ENCODE measurements at places on chromosomes 7 and 10.

DNA sequence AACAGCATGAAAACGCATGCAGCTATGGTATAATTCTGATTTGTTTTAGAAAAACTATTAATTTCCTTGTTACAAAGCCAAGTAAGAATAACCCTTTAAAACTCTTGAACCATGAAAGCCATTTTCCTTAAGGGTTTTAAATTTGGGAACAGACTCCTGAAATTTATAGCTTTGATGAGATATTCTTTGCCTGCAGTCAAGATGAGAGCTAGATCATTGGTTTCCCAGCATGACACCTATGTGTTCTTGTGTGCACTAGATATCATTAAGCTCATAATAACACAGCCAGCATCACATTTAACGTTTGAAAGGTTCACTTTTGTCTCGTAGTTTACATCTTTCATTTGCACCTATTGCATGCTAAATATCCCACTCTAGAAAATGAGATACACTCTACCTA lies 202.2 kb downstream of the PHF14 start:
- DNase-seq: no peak

- DNase-seq: no peak
Measured at GRCh38 chr7:101869901-101870290, 52.5 kb downstream of the CUX1 start.

DNA sequence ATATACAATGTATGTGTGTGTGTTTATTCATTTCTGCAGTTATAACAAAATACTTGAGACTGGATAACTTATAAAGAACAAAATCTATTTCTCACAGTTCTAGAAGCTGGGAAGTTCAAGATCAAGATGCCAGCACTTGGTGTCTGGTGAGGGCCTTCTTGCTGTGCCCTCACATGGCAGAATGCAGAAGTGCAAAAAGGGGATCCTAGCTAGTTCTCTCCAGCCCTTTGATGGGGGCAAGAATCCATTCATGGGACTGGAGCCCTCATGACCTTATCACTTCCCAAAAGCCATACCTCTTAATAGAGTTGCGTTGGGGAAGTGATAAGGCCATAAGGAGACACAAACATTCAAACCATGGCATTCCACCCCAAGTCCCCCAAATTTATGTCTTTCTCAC lies 8.4 kb downstream of the GRB10 start:
- no peak for DNase-seq

DNA sequence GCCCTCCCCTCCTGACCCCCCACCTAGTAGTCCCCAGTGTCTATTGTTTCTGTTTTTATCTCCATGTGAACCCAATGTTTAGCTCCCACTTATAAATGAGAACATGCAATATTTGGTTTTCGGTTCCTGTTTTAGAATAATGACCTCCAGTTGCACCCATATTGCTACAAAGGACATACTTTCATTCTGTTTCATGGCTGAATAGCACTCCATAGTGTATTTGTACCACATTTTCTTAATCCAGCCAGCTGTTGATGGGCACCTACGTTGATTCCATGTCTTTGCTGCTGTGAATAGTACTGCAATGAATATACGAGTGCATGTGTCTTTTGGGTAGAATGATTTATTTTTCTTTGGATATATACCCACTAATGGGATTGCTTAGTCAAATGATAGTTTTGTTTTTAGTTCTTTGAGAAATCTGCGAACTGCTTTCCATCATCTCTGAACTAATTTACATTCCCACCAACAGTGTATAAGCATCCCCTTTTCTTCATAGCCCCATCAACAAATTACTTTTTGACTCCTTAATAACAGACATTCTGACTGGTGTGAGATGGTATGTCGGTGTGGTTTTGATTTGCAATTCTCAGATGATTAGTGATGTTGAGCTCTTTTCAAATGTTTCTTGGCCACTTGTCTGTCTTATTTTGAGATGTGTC lies 128.4 kb upstream of the PHYHIPL start:
- no peak for DNase-seq

- DNase-seq: no peak
Measured at GRCh38 chr10:61778137-61778536, 115.4 kb downstream of the CABCOCO1 start.

GRCh38 chr7:156919132-156919713 lies 26.2 kb upstream of the LMBR1 start:
- DNase-seq: no peak

- no peak for DNase-seq
Measured at GRCh38 chr10:29648114-29648982, 13.6 kb upstream of the SVIL start.

GRCh38 chr10:32582946-32583345 lies 137.0 kb downstream of the CCDC7 start:
- no peak for DNase-seq

- no peak for DNase-seq
Measured at GRCh38 chr10:120644556-120645410, 187.8 kb downstream of the PLPP4 start.

DNA sequence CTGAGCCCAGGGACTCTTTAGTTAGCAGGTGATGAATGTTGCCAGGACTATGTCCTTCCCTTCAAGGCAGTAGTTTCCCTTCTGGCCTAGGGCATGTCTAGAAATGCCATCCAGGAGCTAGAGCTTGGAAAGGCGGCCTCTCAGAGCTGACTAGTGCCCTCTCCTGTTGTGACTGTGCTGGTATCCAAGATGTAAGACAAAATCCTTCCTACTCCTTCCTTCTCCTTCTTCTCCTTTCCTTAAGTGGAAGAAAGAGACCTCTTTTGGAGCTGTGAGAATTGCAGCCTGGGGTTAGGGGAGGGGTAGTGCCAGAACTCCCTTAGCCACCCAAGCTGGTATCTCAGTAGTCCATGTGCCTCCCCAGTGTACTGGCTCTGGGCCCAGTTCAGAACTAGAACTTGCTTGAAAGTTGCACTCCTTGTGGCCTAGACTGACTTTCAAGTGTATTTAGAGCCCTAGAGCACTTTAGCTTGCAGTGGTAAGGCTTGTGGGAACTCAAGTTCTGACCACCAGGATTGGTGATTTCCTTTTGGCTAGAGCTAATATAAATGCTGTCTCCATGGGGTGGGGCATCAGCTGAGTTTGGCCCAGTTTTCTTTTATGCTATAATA lies 118.8 kb downstream of the NPSR1 start:
- DNase-seq: no peak

GRCh38 chr10:106317554-106317953 lies 847.0 kb downstream of the SORCS1 start:
- no peak for DNase-seq

DNA sequence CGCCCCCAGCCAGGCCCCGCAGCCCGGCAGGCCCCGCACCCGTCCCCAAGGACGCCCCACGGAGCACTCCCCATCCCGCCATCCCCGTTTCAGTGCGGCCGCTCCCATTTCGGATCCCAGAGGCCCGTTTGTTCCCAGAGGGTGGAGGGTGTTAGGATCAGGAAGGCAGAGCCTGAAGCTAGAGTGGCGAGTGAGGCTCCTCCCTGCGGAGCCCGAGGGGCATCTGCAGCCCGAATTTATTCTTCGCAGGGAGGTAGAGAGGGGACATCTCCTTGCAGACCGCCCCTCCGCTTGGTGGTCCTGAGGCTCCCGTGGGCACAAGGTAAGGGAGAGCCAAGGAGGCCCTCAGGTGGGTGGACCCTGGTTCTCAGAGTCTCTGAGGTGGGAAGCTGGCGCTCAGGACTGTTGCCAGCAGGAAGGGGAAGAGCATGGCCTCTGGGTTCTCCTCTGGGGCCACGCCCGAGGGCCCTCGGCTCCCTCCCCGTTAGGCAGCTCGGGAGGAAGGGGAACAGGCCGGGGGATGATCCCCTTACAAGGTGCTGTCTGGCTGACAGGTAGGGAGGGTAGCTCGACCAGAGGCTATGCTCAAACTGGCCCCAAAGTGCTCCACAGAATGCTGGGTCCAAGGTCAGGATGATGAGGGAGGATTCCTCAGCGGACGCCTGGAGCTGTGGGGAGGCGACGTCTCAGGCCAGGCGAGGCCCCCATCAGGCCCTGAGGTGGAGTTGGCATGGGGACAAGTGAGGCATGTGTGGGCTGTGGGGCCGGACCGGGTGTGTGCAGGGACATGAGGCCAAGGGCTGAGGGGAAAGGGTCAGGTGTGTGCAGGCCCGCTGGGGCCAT lies 17.4 kb downstream of the POLL start:
- DNase-seq: no peak

DNA sequence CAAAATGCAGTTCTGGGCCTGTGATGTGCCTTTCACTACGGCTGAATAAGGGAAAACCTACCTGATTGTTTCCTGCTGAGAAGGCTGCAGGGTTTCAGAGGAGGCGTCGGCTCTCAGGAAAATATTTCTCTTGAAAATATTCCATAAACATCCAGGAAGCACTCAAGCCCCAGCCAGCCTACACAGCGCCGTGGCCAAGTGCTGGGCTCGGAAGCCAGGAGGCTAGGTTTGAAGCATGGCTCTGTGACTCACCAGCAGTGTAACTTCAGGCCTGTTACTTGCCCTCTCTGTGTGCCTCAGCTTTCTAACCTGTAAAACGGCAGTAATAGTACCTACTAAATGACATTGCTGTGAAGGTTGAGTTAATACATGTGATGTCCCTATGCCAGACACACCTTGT lies 399.1 kb downstream of the GATA3 start:
- DNase-seq: no peak

- DNase-seq: no peak
Measured at GRCh38 chr7:99778880-99779279, 5.1 kb downstream of the CYP3A4 start.

DNA sequence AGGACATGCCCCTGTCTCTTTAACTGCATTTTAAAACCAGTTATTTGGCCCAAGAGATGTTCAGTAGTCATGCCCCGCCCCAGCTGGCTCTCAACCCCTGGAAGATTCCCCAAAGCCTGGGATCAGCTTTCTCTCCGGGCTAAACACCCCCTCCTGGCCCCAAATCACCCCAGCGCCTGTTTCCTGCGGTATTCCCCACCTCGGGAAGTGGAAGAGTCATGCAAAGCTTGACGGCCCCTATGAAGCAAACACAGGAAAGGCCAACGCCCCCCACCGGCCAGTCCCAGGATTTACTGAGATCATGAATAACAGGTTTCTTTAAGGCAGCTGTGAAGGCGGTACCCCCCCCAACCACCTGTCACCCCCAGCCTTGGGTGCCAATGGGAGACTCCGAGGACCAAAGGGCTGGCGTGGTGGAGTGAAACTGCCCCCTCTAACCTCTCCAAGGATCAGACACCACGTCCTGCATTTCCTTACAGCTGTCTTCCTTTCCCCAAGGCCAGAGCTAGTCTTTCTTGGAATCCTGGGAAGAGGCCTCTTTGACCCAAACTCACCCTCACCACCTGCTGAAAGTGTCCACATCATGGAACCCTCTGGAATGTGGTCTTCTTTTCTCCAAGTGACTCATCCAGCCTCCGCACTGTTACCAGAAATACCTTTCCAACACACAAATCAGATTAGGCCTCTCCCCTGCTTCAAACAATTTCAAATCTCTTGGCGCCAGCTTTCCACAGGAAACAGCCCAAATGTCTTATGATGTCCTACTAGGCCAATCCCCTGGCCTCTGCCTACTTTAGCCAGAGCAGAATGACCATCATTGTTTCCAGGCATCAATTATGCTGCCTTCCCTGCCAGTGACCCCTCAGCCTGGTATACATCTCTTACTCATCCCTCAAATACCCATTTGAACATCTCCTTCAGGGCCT lies 301.5 kb downstream of the ZEB1 start:
- no peak for DNase-seq

GRCh38 chr10:88565072-88565471 lies 18.0 kb downstream of the RNLS start:
- no peak for DNase-seq

DNA sequence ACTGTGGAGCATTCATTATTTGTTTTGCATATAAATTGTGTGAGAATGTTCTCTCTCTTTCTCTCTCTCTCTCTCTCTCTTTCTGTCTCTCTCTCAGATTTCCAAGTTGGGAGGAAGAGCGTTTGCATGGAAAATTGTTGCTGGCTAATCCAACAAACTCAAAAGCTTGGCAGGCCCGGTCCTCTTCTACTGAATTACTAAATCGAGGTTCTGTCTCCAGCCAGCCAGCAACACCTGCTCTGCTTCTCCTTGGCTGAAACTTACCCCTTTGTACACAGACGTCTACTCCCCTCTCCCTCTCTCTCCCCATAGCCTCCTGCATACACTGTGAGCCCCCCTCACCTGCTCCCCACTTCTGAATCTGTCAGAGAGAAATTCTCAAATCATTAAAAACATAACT lies 996.4 kb upstream of the AUTS2 start:
- no peak for DNase-seq

GRCh38 chr10:13308096-13308495 lies 8.2 kb upstream of the PHYH start:
- DNase-seq: no peak

DNA sequence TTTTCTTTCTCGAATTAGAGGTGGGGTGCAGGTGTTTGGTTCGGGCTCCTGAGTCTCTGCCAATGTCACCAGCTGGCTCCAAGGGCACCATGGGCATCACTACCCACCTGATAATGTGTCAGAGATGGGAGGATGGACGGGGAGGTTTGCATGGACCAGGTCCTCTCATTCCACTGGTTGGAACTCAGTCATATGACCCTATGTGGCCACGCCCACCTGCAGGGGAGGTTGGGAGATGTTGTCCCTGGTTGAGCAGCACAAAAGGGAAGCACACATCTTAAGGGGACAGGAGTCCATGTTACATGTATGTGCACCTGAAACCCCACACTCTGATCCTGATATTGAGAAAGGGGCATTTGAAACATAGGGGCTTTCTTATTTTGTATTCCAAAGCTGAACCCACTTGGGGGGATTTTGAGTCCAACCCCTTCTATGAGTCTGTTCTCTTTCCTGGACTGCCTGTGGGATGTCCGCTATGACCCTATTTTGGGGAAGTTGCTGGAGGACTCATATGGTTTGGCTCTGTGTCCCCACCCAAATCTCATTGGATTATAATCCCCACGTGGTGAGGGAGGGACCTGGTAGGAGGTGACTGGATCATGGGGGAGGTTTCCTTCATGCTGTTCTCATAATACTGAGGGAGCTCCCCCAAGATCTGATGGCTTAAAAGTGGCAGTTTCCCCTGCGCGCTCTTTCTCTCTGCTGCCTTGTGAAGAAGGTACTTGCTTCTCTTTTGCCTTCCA lies 66.9 kb upstream of the BAIAP2L1 start:
- DNase-seq: no peak

- DNase-seq: no peak
Measured at GRCh38 chr7:38054199-38054598, 123.8 kb upstream of the STARD3NL start.

DNA sequence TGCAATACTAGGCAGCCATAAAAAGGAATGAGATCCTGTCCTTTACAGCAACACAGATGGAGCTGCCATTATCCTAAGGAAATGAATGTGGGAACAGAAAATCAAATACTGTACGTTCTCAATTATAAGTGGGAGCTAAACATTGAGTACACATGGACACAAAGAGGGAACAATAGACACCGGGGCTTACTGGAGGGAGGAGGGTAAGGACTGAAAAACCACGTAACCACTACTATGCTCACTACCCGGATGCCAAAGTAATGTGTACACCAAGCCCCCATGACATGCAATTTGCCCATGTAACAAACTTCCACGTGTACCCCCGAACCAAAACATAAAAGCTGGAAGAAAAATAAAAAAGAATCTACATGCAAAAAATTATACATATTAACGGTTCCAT lies 587.0 kb downstream of the PARD3 start:
- no peak for DNase-seq

- peak; percentile 44 for DNase-seq
Measured at GRCh38 chr7:106717955-106718871, 57.3 kb upstream of the CCDC71L start.

Data from activated T-helper 1 cell treated with anti-CD3 and anti-CD28 coated beads, Interleukin-2, amount 50 U/mL, for 16 hours (primary cell).